CD4-positive, alpha-beta T cell treated with Interferon gamma for 1 hour (primary cell): ENCODE measurements at places on chromosomes 3 and 15.

DNA sequence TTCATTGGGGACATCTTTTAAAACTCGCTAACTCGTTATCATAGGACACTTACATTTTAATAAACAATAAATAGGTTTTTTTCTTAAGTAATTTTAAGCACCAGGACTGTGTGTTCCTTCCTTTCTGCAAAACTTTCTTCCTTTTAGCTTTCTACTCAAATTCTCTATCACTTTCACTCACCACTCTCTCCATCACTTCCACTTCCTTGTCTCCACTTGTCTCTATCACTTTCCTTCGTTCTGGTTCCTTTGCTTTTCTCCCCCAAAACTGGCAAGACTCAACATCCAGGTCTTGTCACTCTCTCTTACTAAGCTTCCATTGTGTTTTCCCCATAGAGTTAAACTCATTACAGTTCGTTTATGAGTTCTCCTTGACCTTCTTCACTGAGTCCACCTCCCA lies 99.0 kb downstream of the ZPLD1 start:
- DNase-seq = no peak

DNA sequence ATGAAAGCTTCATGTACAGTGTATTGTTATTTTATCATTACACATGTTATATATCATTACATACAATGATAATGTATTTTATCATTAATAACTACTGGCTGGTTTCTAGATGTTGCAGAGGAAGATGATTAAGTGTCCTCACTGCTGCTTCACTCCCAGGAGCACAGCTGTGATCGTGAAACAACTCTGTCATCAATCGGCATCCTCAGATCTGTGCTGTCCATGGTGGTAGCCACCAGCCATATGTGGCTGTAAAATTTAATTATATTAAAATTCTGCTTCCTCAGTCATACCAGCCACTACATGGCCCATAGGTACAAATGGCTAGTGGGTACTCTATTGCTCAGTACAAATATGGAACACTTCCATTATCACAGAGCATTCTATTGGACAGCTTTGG lies 379.4 kb upstream of the CFAP20DC start:
- no peak for DNase-seq

GRCh38 chr3:144556392-144556791 lies 584.8 kb downstream of the DIPK2A start:
- no peak for DNase-seq

DNA sequence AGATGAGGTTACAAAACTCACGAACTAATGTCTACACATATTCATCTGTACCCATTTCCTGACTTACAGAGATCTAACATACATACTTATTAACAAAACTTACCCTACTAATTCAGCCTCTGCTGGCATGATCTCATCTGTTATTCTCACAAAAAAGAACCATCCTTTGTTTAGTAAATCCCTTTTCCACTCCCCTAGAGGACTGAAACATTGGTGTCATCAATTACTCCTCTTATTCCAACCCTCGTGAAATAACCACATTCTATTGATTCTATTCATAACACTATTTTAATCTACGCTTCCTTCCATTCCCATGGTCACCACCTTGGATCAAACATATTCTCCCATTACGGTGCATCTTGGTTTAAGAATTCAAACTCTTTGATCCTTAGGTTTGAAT lies 505.9 kb downstream of the SI start:
- DNase-seq = no peak

- no peak for DNase-seq
Measured at GRCh38 chr3:175585898-175586297, 726.8 kb downstream of the NAALADL2 start.

- peak; percentile 18 for DNase-seq
Measured at GRCh38 chr15:93027413-93027812, 61.6 kb downstream of the RGMA start.

DNA sequence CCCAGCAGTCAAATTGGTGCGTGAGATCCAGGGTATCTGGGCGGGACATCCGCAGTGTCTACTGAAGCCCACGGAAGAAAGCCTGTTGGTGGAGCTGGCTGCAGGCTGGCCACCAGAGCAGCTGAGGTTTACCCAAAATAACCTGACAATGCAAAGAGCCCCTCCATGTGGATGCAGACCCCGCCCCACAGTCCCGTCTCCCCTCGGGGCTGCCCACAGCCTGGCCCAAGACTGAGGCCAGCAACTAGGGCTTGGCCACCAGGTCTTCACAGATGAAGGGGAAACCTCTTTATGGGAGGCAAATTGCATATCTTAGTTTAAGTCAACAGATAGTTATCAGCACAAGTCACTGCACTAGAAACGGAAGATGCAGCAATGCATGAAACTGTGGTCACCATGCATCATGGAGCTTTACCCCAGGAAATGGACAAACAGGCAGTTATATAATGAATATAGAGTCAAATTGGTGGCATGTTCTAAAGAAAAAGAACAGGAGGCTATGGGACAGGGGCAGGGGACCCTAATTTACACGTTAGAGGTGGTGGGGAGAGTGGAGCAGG lies 86.3 kb downstream of the ARNT2 start:
- no peak for DNase-seq

DNA sequence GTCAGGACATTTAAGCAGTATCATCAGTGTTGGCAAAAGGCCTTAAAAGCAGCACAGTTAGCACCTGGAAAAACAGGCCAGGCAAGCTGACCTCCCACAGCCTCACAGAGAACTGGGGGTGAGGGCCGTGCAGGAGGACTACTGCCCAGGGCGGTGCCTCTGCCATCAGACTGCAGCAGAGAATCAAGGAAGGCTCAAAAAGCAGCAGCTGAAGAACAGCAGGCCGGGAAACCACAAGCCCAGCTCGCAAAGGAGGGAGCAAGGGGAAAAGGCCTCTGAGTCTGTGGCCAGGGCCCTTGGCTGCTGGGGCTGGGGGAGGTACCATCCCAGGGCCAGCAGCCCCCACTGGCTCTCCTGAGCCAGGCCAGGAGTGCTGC lies 84.2 kb downstream of the SEC22A start:
- no peak for DNase-seq
